ENCODE measurements at places on chromosomes 12 and 14. TPM values are rescaled to one million over a fixed set of nuclear protein-coding genes. Genes with fewer than 3 reads are reported as not detected.

KCNMB4 gene
- total RNA-seq: 4.9 TPM

DNA sequence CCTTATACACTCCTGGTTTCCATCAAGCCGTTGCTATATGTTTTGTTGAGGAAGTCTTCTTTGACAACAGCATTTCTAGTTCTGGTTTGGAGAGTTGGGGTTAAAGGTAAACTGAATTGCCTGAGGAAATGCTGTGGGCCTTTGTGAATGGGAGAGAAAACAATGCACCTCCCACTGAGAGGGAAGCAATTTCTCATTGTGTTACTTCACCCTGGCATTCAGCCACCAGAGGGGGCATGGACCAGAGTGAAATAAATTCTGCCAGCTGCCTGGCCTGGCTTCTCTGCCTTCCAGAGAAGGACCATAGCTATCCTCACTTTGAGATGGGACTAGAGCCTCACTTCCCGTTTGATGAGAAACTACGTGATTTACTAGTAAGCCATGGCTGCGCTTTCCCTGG lies 475.3 kb downstream of the EGLN3 start:
- DNase-seq: peak; percentile 37

DNA sequence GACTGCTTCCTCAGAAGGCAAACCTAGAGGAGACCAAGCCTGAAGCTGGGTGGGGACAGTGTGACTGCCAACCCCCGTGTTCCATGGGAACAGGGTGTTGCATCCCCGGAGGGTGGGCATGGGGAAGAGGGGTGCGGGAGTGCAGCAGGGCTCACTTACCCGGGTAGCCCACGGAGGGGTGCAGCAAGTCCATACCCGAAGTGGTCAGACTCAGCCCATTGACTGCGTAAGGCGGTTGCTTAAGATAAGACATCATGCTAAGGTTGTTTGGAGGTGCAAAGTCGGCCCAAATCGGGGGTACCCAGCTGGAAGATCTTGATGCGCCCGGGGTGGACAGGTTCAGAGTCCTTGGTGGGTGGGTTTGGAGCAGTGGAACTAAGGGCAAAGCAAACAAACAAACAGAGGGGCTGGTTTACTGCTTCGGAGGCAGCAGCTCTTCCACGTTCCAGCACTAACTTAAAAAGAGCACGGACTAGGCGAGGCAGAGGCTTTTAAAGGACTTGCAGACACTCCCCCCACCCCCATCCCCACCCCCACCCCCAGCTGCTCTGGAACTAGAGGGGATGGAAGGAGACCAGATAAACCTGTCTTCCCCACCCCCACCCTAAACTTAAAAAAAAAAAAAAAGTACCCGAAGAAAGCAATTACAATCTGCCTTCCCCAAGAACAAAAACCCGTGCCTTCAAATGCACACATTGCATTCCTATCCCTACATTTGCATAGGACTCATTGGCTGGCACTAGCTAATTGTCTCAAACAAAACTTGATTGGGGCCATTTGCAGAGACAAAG lies 4.9 kb downstream of the OTX2 start:
- DNase-seq: no peak

DNA sequence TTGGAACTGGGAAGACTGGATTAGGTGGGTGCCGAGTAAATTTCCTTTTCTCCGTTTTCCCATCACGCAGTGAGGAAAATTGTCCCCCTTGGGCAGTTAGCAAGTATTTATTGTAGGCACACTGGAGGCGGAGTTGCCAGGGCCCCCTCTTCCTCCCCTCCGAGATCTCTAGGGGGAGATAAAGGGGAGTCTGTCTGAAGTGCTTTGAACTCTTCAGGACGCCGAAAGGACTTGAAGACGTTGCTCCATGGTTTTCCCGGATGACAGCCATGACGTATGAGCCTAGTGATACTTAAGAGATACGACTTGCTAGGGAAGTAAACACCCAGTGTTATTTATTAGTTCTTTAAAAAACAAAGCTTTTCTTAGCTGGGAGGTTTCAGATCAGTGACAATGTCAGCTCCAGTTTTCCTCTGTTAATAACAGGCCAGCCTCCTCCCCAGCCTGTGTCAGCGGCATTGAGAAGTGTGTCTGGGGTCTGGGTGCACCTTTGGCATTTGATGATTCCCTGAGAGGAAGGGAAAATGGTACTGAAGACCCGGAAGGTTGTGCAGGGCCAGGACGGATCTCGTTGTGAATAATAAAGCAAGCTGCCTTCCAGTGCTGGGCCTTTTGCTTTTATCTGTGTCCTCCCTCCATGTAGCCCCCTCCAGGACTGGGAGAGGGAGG lies 78.7 kb downstream of the TSPAN9 start:
- DNase-seq: no peak

DNA sequence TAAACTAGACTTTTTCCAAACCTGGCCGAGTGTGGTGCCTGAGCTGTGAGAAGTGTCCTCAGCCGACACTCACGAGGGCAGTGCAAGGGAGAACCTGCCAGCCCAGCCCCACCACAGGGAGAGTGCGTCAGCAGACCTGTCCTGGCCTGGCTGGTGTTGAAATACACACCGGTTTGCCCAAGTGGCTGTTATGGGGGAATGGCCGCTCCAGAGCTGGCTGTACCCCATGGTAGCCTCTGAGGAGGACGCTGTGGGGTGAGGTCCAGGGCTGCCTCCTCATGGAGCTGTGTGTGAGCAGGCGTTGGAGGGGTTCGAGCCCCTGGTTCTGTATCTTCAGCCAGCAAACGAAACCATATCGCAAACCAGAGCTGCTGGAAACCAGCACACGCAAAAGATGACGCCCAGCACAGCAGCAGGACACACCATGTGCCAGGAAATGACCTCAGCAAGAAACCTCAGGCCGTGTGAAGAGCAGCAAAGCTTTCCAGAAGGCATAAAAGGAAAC lies 9.4 kb downstream of the ANKRD9 start:
- DNase-seq: no peak

FAM181A gene
- total RNA-seq: not detected

GRCh38 chr12:52245259-52245961 lies 12.4 kb downstream of the KRT7 start:
- DNase-seq: peak; percentile 41

HHIPL1 gene
- total RNA-seq: not detected

- no peak for DNase-seq
Observed at GRCh38 chr12:128458301-128458974, 191.5 kb downstream of the TMEM132C start.

DNA sequence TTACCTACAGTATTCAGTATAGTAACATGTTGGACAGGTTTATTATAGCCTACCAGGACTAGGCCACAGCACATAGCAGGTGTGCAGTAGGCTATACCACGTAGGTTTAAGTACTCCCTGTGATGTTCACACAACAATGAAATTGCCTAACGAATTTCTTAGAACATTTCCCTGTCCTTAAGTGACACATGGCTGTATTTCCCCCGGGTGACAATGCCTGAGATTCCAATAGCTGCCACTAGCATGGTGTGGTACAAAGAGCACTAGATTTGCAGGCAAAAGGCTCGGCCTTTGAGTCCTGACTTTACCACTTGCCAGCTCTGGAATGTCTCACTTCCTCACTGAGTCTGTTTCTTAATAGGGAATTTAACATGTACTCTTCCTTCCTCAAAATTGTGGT lies 19.7 kb downstream of the PTPN21 start:
- DNase-seq: no peak

GRCh38 chr12:80798281-80798680 lies 81.6 kb downstream of the MYF5 start:
- no peak for DNase-seq

CNTN1 gene
- not detected for total RNA-seq

ANKS1B gene
- total RNA-seq: 5.6 TPM

PMEL gene
- 10.4 TPM for total RNA-seq

SERPINA12 gene
- not detected for total RNA-seq

GRCh38 chr14:67440513-67440912 lies 28.5 kb upstream of the PLEK2 start:
- DNase-seq: no peak

DNA sequence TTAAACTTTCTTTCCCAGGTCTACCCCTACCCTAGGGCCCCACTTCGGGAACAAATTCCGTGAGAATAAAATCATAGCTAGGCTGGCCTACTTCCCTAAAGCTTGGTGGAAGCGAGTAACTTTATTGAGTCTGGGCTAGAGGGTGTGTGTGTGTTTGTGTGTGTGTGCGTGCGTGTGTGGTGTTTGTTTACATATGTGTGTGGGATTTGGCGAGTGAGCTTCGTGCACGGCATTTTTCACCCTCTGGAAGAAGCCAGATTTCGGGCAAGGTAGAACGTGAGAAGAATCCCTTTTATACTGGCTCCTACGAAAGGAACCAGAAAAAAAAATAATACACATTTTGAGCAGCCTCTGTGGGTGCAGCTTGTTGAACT lies 7.5 kb upstream of the LHX5 start:
- no peak for DNase-seq

- DNase-seq: no peak
Observed at GRCh38 chr12:125259178-125259867, 194.1 kb downstream of the AACS start.

NKX2-1 gene
- not detected for total RNA-seq

- no peak for DNase-seq
Observed at GRCh38 chr14:95601650-95602049, 66.8 kb downstream of the GLRX5 start.

CLEC9A gene
- not detected for total RNA-seq

AMIGO2 gene
- total RNA-seq: 141 TPM

DLK1 gene
- total RNA-seq: not detected

Measured in Caki2 (cell line).